ENCODE measurements at places on chromosomes 2 and 18.

DNA sequence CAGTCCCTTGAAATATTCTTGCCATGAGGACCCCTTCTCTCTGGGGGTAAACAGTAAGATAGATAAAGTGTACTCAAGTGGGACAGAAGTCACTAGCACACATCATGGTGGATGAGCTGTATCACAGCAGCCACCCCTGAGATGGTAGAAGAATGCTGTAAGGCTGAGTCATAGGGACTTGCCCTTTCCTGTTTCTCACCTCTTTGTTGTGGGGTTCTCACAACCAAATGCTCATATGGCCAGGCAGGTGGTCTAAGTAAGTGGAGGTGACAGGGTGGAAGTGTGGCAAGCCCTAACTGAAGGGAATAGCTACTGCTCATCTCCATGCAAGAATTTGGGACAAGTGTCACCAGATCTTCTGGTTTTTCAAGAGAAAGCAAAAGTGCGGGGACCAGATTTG lies 202.7 kb upstream of the SLC14A2 start:
- DNase-seq, result no peak

GRCh38 chr2:159879051-159879604 lies 81.1 kb upstream of the CD302 start:
- no peak for DNase-seq

GRCh38 chr2:241561832-241562231 lies 3.3 kb downstream of the BOK start:
- peak; percentile 35 for DNase-seq

- no peak for DNase-seq
Measured at GRCh38 chr18:46294751-46295150, 190.6 kb downstream of the HAUS1 start.

DNA sequence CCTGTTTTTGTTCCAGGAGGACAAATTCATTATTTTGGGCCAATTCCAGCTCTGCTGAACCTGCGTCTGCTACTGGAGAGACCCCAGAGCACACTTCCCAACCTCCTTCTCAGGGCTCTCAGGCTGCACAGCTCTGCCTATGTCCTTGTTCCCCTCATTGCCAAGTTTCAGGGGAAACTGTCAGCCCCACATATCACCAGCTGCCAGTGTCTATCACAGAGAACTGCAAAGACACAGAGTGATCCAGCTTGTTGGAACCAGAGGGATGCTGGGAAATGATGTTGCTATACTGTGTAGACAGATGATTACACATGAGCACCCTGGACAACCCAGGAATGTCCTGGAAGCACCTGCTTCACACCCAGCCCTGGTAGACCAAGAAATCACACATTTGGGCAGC lies 67.4 kb upstream of the TMEM247 start:
- no peak for DNase-seq

GRCh38 chr2:1696472-1696871 lies 47.8 kb downstream of the PXDN start:
- no peak for DNase-seq

GRCh38 chr2:235088496-235088921 lies 136.7 kb downstream of the SH3BP4 start:
- DNase-seq, result no peak

- peak; percentile 73 for DNase-seq
Measured at GRCh38 chr2:181106789-181107627, 126.6 kb downstream of the UBE2E3 start.

- no peak for DNase-seq
Measured at GRCh38 chr2:85951351-85952067, 62.7 kb upstream of the ST3GAL5 start.

GRCh38 chr2:27162151-27163121 lies 13.6 kb downstream of the TCF23 start:
- DNase-seq, result no peak
